ENCODE measurements at places on chromosomes 2 and 18.

- no peak for DNase-seq
Measured at GRCh38 chr2:176115883-176116813, at the start of gene HOXD10. TSS of gene HOXD10 (plus strand) at chr2:176116778. CDS start at chr2:176116834, 56 bp downstream.

DNA sequence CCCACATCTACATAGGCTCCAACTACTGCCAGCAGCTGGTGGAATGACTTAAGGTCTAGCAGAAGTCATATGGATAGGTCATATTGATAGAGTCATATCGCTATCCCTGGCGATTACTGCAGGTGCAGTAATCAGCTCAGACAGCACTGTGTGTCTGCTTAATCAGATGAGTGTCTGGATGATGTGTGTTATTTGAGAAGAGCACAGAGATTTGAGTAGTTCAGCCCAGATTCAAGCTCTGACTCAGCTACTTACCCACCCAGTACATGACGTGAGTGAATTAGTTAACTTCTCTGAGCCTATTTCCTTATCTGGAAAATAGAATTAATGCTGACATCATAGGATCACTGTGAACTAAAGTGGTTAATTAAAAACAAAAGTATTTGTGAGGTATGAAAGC, 78.9 kb downstream of the EHD3 start:
- no peak for DNase-seq

DNA sequence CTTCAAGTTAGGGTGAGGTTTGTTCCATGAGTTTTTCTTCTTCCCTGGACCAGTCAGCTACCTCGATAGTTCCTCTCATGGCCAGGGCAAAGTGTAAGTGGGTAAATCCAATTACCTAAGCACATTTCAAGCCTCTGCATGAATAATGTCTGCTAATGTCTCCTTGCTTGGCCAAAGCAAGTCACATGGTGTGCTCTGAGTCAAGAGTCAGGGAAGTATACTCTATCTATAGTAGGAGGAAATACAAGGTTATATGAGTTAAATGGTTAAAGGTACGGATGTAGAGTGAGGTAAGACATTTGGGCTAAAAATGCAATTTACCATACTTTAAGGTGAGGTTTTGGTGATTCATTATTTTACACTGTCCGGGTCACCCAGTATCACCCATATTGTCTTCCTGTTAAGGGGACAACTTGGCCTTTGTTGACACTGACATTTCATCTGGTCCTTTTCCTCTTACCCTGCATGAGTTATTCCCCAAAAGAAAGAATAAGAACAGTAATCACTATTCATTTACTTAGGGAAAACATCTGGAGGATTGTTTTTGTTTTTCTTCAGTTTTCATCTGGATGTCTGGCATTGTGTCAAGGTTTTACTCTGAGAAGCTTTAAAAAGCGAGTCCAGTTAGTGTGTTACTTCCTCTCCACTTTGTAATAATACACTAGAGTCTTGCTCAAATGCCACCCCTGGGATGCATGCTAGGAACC, 405.5 kb downstream of the RND3 start:
- DNase-seq = no peak

DNA sequence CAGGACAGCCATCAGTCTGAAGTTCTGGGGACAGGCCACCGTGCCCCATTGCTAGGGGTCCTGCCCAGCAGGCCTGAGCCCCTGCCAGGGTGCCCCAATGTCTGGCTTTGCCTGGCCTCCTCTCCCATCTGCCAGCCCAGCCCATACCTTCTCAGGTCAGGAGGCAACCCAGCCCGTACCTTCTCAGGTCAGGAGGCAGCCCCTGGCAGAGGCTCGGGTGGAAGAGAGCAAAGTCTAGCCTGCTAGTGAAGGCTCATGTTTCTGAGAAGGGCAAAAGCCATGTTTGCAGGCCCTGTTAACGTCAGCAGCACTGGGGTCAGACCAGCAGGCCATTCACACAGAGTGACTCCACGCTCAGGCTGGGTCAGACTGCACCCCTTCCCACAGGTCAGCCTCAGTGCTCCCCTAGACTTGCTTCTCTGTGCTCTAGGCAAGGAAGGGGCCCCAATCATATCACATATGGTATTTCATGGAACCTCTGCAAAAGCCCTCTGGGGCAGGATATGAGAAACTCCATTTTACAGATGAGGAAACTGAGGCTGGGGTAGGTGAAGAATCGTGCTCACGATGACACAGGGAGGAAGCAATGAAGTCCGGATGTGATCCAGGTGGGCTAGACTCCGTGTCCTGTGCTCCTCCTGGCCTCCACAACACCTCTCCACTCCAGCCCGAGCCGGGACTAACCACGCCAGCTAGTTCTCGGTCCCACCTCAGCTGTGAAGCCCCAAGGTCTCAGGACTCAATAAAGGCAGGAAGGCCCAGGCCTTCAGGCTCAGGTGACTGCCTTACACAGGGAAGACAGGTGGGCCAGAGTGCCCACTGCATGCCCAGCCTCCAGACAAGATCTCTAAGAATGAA, 9.5 kb downstream of the SDC1 start:
- DNase-seq = no peak

- no peak for DNase-seq
Measured at GRCh38 chr18:30712383-30712782, 330.2 kb downstream of the DSC3 start.

DNA sequence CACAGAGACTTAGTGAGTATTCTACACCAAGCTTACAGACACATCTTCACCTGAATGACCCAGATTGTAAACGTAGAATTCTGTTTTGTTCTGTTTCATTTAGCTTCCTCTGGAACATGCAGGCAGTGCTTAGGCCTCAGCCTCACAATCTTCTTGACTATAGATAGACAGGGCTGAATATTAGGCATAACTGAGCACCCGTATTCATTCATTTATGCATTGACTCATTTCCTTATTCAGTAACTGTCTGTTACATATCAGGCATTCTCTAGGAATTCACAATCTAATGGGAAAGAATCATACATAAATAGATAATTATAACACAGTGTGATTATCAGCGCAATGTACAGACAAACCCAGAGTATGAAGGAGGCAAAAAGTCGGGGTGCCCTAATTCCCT, 124.9 kb upstream of the ETAA1 start:
- no peak for DNase-seq

- DNase-seq = no peak
Measured at GRCh38 chr2:128642821-128643220, 324.2 kb upstream of the HS6ST1 start.

- no peak for DNase-seq
Measured at GRCh38 chr2:136308611-136309010, 190.7 kb upstream of the CXCR4 start.

Data from NCI-H1105 treated with DMSO at 0.1 percent for 48 hours (cell line).